ENCODE measurements at places on chromosomes 3 and 15.

GRCh38 chr15:70892912-70893560 is 410 bp downstream of the LRRC49 start:
- H3K4me3 ChIP-seq: peak overlapping the region; percentile 99
- H3K4me1 ChIP-seq: peaks cover 15% of the 10 kb centered on the region
- DNase-seq: no peak
- H3K27ac ChIP-seq: peak overlapping the region; percentile 92
- H3K36me3 ChIP-seq: peaks cover 6% of the 10 kb centered on the region

DNA sequence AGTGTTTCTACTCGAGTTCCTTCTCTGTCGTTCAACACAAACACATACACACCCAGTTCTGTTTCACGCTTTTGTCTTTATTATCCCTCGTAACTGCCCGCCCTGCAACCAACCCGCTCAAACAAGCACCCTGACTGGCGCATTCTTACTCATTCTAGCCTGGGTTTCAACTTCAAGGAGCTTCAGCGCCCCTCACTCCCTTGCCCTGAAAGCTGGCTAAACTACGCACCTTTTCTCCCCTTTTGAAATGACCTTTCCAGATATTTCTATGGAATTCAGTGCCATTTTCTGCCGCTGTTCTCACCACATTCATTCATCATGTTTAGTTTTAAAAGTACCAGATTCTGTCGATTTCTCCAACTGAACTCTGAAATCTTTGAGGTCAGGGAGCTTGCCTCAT is 653 bp upstream of the MFSD1 start:
- H3K27me3 ChIP-seq: peaks cover 41% of the 10 kb centered on the region
- H3K27ac ChIP-seq: peak overlapping the region; percentile 87
- DNase-seq: no peak
- H3K36me3 ChIP-seq: no peaks in the 10 kb centered on the region
- peaks cover 8% of the 10 kb centered on the region for H3K4me1 ChIP-seq

GRCh38 chr3:155604126-155604525 is 140.7 kb downstream of the PLCH1 start:
- H3K4me3 ChIP-seq: no peak overlapping the region
- peaks cover 2% of the 10 kb centered on the region for H3K36me3 ChIP-seq
- H3K27me3 ChIP-seq: no peaks in the 10 kb centered on the region
- H3K4me1 ChIP-seq: peaks cover 47% of the 10 kb centered on the region

DNA sequence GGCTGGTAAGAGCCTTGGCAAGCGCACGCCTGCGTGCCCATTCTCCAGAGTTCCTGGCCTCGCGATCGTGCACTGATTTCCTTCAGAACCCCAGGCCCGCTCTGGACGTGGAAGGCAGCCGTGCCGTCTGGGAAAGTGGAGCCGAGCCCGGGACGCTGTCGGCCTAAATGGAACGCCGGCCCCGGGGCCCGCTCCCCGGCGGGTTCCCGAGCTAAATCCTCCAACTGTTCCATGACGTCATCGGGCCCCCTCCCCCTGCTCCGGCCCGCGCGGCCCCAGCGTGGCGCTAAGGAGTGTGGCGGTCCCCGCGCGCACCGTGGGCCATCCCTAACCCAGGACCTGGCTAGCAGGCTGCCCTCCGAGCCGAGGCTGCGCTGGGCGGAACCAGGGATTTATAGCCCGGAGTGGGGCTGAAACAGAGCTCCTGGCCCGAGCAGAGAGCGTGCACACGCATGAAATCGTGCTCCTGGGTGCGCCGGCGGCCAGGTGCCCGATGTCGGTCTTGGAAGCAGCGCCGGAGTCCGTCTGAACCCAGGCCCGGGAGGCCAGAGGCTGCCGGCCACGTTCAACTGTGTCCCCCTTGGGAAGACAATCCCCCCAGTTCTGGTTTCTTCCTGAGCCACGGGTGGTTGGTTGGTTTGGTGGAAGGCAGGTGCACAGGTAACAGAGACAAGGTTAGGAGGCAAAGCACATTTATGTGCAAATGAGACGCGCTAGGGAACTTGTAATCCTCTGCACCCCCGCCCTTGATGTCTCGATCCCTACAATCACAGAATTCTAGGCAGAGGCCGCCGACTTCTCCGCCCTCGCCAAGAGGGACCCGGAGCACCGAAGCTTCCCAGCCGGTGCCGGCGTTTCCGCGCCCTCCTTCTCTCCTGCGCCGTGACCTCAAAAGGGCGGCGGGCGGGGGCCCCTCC is 84.9 kb upstream of the ETV5 start:
- peaks cover 2% of the 10 kb centered on the region for H3K4me1 ChIP-seq
- peak; percentile 52 for DNase-seq
- H3K27me3 ChIP-seq: peaks cover 57% of the 10 kb centered on the region
- H3K36me3 ChIP-seq: no peaks in the 10 kb centered on the region

- peaks cover 14% of the 10 kb centered on the region for H3K27me3 ChIP-seq
- no peak for DNase-seq
- no peaks in the 10 kb centered on the region for H3K4me1 ChIP-seq
- H3K27ac ChIP-seq: no peak overlapping the region
- no peak overlapping the region for H3K4me3 ChIP-seq
Measured at GRCh38 chr3:44890258-44890657, 15.8 kb downstream of the TGM4 start.

- H3K27ac ChIP-seq: no peak overlapping the region
- no peaks in the 10 kb centered on the region for H3K4me1 ChIP-seq
- H3K27me3 ChIP-seq: peaks cover 14% of the 10 kb centered on the region
- no peak overlapping the region for H3K4me3 ChIP-seq
Measured at GRCh38 chr3:126380011-126380768, 14.5 kb upstream of the CFAP100 start.

- DNase-seq: no peak
- no peak overlapping the region for H3K4me3 ChIP-seq
Measured at GRCh38 chr3:37395286-37395685, 220.9 kb upstream of the LRRFIP2 start.

DNA sequence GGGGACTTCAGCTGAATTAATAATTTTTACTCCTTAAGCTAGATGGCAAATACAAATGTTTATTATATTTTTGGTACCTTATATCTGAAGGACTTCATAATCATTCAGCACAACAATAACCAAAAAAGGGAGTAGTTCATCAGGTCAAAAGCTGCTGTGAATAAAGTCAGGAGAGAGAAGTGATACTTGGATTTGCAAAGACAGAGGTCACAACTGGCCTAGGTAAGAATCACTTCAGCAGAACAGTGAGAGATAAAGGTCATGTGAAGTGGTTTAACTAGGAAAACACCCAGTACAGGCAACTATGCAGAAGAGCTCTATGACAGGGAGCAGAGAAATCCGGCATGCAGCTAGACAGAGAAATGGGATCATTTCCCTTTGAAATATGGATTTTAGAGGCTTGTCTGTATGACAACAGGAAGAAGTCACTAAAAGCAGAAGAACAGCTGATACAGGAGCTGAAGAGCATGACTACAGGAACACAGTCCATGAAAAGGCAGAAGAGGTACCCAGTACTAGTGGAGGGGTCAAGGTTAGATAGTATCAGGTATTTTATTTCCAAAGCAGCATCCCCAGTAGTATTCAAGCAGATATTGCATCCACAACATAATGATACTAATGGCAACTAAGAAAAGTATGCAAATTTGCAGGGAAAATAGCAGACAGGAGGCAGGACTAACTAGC is 25.7 kb downstream of the ZMAT3 start:
- H3K4me1 ChIP-seq: no peaks in the 10 kb centered on the region
- H3K36me3 ChIP-seq: peaks cover 20% of the 10 kb centered on the region
- H3K27me3 ChIP-seq: no peaks in the 10 kb centered on the region
- no peak overlapping the region for H3K4me3 ChIP-seq
- no peak for DNase-seq

DNA sequence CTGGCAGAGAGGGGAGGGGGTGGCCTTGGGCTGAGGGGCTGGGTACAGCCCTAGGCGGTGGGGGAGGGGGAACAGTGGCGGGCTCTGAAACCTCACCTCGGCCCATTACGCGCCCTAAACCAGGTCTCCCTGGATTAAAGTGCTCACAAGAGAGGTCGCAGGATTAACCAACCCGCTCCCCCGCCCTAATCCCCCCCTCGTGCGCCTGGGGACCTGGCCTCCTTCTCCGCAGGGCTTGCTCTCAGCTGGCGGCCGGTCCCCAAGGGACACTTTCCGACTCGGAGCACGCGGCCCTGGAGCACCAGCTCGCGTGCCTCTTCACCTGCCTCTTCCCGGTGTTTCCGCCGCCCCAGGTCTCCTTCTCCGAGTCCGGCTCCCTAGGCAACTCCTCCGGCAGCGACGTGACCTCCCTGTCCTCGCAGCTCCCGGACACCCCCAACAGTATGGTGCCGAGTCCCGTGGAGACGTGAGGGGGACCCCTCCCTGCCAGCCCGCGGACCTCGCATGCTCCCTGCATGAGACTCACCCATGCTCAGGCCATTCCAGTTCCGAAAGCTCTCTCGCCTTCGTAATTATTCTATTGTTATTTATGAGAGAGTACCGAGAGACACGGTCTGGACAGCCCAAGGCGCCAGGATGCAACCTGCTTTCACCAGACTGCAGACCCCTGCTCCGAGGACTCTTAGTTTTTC is 4.9 kb downstream of the ISL2 start:
- H3K4me1 ChIP-seq: peaks cover 21% of the 10 kb centered on the region
- no peaks in the 10 kb centered on the region for H3K36me3 ChIP-seq
- H3K27me3 ChIP-seq: peaks cover 86% of the 10 kb centered on the region
- DNase-seq: no peak

- H3K4me3 ChIP-seq: no peak overlapping the region
- H3K27ac ChIP-seq: no peak overlapping the region
Measured at GRCh38 chr3:135228201-135228600, 433.1 kb downstream of the EPHB1 start.

DNA sequence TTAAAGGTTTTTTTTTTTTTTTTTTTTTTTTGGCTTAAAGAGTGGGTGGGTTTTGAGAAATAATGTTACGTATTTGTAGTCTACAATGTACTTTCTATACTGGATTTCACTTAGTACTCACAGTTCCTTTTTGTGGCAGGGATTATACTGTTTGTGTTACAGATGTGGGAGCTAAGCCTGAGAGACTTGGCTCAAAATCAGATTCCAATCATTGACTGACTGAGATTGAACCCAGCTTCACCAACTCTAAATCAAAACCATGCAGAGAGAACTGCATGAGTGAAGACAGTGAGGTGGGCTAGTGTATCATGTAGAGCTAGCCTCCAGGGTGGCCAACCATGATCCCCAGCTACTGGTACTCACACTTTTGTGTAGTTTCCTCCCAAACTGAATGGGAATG is 68.0 kb downstream of the TMEM108 start:
- no peaks in the 10 kb centered on the region for H3K36me3 ChIP-seq
- peaks cover 2% of the 10 kb centered on the region for H3K4me1 ChIP-seq
- H3K27ac ChIP-seq: no peak overlapping the region
- H3K27me3 ChIP-seq: no peaks in the 10 kb centered on the region
- no peak for DNase-seq

DNA sequence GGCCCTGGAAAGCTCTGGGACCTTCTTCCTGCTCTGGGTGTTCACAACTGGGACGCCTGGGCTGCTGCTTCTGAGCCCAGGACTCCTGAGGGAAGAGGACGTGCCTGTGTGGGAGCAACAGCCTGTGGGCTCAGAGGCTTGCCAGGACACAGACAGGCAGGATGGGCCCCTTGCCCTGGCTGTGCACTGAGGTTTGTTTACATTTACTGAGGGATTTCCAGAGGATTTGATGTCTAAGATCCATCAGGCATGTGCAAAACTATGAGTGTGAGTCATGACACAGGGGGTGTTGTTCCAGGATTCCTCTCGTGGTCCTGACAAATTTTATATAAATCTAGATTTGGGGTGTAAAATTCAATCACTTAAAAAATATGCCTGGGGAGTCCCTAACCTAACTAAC is 10.6 kb downstream of the CCR9 start:
- peaks cover 8% of the 10 kb centered on the region for H3K27me3 ChIP-seq
- no peak overlapping the region for H3K27ac ChIP-seq
- no peak for DNase-seq
- no peaks in the 10 kb centered on the region for H3K4me1 ChIP-seq
- no peaks in the 10 kb centered on the region for H3K36me3 ChIP-seq

GRCh38 chr3:187015903-187016638 is 85.7 kb downstream of the ST6GAL1 start:
- H3K4me3 ChIP-seq: no peak overlapping the region
- H3K27me3 ChIP-seq: no peaks in the 10 kb centered on the region
- H3K4me1 ChIP-seq: peaks cover 6% of the 10 kb centered on the region
- H3K27ac ChIP-seq: no peak overlapping the region

- no peaks in the 10 kb centered on the region for H3K36me3 ChIP-seq
- H3K4me3 ChIP-seq: no peak overlapping the region
- no peak for DNase-seq
- H3K27ac ChIP-seq: no peak overlapping the region
- peaks cover 8% of the 10 kb centered on the region for H3K27me3 ChIP-seq
Measured at GRCh38 chr15:78570710-78571109, 5.4 kb downstream of the CHRNA5 start.

Measured in progenitor cell of endocrine pancreas (in vitro differentiated cells).